ENCODE measurements at places on chromosomes 5 and 9.

DNA sequence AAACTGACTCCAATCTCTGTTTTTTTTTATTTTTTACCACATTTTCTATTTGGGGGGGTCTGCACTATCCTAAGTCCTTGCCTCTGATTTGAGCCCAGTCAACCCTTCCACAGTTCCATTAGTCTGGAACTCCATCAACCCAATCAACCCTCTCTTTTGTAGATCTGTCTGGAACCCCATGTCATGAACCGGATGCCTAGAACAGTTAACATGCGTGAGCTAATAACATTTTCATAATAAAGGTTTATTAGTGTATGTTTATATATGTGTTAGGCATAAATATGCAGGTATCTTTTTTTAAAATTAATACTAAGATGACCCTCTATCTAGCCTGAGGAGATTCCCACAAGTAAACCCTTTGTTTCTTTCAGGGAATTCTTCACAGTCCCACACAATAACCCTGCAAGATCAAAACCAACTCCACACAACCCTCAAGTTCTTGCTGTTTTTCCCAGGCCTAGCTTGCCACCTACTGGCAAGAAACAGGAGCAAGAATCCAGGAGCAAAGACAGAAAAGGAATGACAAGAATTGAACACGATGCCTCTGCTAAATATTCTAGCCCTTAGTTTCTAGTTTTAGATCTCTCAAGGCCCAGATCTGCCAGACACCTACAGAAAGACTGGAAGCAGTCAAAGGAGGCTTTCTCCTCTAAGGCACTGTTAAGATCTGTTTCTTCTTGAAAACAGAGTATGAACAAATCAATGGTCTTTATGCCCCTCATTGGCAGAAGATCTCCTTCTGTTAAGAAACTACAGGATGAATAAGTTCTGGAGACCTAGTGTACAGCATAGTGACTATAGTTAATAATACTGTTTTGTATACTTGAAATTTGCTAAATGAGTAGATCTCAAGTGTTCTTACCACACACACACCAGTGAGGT lies 100.4 kb downstream of the TRIM36 start:
- peak; percentile 45 for DNase-seq

GRCh38 chr9:129225815-129226214 lies 47.8 kb upstream of the IER5L start:
- no peak for DNase-seq

DNA sequence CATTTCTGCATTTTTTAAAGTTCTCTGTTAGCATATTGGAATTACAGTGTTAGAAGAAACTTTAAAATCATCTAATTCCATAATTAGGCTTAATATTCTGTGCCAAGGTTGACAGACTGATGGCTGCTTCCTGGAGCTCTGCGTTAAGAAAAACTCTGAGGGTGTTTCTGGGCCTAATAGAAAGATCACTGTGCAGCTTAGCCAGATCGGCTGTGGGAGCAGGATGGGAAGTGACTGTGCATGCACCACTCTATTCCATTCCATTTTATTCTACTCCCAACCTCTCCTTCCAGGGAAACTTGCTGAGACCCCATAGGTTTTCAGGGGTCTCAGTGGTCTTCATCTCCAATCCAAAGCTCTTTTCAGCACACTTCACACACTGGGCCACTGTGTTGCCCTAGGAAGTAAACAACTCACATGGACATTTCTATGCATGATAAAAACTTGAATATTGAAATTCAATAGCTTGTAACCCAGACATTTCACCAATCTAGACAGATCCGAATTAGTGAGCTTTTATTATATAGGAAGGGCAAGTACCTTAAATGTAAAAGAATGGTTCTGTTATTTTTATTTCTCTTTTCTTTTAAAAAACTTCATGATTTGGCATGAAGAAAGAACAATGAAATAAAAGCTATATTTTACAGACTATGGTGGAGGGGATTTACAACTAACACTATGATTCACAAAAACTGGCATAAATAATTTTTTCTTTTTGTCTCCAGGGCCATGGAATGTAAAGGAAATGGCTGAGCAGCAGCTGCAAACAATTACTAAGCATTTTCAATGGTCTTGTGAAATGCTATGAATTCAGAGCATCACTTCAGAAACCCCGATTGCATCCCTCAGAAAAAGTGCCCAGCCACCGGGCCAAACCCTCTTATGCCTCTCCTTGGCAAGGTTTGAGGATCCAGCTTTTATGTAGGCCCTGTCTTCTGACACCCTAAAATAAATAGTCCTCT lies 51.4 kb upstream of the DAB2 start:
- DNase-seq, result no peak

DNA sequence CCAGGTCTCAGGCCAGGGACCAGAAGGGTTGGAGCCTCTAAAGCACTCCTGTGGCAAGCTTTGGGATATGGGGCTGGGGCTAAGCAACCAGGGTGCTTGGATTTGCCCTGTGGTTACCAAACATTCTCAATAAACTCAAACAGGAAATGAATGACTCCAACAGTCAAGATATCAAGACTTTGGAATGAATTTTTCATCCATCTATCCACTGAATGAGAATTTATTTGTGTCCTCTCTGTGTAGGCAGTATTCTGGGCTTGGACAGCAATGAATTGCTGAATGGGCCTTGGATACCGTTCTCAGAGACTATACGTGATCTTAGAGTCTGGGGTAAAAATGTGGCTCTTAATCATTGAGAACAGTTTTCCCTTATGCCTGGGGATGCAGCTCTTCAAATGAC lies 212.5 kb downstream of the DAB2IP start:
- no peak for DNase-seq

GRCh38 chr9:96141666-96142065 lies 160.3 kb downstream of the HSD17B3 start:
- DNase-seq, result no peak

DNA sequence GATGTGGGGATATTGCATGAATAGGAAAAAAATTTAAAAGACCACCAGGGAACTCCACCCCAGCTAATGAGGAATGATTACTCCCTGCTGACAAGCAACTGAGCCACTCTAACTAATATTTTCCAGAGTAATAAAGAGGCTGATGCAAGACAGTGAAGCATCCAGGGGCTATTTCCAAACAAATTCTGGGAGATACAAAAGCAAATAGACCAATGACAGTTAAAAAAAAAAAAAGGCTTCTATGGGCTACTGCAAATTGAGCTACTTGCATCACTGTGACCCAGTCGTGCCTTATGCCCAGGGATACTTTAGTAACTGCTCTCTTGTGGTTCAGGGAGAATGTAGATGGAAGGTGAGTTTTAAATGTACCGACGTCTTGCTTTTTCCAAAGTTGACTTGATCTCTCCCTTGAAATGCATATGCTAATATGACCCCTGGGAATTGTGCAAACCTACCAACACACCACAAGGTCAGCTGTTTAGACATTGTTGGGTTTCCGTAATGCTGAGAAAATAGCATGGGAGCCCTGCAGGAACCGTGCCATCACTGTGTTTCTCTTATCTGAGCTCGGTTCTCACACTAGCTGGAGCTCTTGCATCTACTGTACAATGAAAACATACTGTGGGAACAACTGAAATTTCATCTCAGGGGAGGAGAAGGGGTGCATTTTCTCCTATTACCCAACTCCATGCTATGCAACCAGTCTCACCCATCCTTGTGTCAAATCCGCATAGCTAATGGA lies 250.6 kb upstream of the MAP3K1 start:
- no peak for DNase-seq

GRCh38 chr5:154956712-154957111 lies 15.8 kb downstream of the MRPL22 start:
- DNase-seq, result no peak

GRCh38 chr9:3902631-3903030 lies 376.8 kb upstream of the RFX3 start:
- DNase-seq, result no peak

DNA sequence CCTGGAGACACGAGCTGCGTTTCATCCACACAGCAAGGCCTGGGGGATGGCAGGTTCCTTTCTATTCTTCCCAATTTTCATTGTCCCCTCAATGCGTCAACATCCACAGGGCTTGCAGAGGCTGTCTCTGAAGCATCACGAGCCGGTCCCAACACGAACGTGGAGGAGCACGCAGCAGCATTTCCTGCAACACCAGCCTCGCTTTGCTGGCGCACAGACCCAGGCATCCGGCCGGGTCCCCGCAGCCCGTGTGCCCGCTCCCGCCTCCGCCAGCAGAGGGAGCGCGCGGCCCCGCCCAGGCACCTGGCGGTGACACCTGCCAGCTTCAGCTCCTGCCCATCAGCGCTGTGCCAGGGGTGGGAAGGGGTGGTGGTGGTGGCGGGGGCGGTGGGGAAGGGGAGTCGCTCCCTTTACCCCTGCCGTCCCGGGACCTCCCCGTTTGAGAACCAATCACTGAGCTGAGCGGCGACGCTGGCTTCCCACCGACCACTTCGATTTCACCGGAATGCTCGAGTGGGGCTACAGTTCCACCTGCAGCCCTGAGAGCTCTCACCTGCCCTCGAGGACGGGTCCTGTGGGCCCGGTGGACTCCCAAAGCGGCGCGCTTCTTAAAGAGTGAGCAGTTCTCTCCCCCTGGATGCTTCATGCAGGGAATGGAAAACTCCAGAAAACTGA lies 464.5 kb downstream of the ICE1 start:
- no peak for DNase-seq

GRCh38 chr9:35114840-35115628 lies 628 bp downstream of the ATOSB start:
- peak; percentile 73 for DNase-seq

GRCh38 chr5:14737291-14737690 lies 72.8 kb downstream of the OTULIN start:
- DNase-seq, result no peak

DNA sequence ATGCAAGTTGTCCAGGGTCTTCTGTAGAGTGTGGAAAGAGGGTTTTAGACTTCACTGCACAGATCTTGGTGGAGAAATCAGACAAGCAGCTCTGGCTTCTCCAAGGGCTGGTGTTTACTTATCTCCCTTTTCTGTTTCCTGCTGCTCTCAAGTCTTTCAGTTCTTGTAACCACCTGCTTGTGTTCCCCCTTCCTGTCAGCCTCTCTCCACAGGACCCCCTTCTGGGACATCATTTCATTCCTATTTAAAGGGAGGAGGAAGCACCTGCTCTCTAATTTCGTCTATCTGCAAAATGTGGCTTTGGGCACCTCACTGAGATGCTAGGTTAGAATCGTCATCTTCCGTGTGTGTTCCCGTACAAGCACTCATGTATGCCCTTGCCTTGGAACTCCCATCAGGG lies 636.2 kb downstream of the MTRR start:
- no peak for DNase-seq

DNA sequence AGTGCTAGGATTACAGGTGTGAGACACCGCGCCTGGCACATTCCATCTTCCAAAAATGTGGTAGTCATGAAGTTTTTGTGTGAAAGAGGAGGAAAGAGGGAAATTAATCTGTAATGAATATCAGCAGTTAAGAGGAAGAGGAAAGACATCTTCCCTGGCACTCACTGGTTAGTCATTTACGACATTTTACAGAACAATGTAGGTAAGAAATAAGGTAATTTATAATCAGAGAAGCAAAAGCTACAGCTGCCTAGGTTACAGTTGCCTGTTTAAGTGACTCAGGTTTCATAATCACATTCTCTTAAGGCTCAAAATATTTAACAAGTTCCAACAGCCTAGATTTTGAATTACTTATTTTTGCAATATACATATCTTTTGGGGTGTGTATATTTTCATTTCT lies 26.9 kb downstream of the CNOT6 start:
- DNase-seq, result no peak

DNA sequence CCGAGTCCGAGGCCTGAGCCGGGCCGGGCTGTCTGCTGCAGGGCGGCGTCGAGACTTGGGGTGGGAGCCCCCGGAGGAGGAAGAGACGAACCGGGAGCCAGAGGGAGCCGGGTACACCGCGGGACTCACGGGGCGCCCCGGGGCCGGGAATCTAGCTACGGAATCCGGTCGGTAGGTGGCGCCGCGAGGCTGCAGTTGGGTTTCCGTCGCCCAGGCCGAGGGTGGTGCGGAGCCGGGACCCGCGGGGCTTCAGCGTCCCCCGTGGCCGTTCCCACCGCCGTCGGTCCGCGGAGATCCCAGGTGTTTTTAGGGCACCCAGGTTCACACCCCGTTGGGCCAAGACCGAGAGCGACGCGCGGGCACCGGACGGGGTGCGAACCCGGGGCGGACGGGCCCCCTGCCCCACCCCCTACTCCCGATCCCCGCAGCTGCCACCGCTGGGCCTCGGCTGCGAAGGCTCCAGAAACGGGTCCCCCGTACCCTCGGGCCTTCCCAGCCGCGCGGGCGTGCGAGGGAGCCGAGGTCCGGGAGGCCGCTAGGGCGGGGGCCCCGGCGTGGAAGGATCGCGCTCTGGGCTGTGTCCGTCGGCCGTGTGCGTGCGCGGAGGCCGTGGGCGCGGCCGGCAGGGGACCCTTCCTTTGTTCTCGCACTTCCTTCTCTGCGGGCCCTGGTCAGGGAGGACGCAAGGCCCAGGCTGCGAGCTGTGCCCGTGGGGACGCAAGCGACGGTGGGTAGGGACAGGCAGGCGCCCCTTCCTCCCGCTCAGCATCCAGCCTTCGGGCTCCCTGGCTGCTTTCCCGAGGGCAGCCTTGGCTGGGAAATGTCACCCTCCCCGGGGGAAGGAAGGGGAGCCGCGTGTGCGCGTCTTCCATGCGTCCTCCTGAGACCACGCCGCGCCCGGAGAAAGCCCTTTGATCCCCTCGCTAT lies 146.6 kb downstream of the GAPVD1 start:
- peak; percentile 58 for DNase-seq

GRCh38 chr9:112075009-112075378 lies 100.1 kb downstream of the SUSD1 start:
- DNase-seq, result no peak

DNA sequence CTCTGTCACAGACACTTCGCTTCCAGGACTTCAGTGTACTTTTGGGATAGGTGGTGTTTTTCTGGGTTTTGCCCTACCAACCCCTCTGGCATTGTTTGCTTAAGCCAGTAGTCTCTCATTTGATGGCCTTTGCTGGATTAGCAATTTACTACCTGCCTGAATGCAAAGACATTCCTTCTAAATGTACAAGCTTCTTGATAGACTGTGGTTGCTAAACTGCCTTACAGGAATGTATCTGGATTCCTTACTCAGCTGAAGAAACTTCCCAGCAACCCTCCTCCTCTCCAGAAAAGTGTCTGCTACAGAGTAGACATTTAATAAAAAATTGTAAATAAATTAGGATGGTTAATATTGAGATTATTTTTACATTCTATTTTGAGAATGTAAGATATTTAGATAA lies 1916.7 kb downstream of the EFNA5 start:
- no peak for DNase-seq

DNA sequence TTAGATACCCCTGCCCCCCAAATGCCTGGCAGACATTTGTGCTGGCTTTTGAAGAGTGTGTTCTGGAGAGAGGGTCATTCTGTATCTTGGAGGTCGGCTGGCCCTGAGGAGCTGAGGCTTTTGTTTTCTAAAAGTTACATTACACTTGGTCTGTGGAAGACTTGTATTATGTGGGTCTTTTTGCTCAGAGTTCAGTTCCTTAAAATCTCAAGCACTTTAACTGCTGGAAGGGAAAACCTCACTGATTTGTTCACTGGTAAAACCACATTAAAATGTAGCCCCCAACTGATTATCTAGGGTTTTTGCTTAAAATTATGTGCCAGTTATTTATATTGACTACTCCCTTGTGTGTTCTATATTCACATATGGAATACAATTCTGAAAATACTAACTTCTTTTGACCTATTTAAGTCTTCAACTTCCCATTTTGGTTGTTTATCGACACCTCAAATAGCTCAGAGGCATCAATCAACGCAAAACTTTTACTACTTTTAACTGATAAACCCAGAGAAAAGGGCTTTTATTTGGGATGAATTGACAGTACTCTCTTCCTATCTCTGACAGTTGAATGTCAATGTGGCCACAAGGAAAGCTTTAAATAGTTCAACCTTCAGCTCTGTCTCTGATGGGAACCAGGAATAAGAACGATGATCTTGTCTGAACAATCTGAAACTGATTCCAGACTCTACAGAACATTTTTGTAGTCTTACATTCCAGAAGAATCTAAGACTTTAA lies 54.0 kb upstream of the MAP3K1 start:
- DNase-seq, result no peak

- no peak for DNase-seq
Measured at GRCh38 chr5:125148706-125149105, 402.3 kb upstream of the ZNF608 start.
